ENCODE measurements at places on chromosomes 3 and 15.

GRCh38 chr15:47932951-47933641, 187.7 kb upstream of the SLC24A5 start:
- DNase-seq = no peak

DNA sequence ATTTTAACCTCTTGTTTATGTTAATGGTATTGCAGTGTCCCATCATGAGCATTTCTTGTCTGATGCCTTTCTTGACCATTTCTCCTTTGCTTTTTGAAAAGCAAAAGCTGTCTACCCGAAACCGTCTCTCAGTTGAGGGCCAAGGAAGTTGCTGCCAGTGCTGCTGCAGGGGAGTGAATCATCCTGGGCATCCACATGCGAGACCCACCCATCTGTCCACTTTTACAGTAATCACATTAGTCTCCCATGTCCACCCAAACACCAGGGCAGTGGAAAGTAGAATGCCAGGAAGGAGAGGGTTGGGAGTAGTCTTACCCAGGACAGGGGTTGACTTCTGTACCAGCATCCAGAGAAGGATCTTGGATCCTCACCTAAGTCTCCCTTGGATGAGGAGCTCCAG, 48.6 kb upstream of the TEX264 start:
- no peak for DNase-seq

GRCh38 chr3:26237036-26237682, 385.4 kb upstream of the LRRC3B start:
- DNase-seq = no peak

- no peak for DNase-seq
Measured at GRCh38 chr15:85559530-85559929, 179.1 kb downstream of the AKAP13 start.

DNA sequence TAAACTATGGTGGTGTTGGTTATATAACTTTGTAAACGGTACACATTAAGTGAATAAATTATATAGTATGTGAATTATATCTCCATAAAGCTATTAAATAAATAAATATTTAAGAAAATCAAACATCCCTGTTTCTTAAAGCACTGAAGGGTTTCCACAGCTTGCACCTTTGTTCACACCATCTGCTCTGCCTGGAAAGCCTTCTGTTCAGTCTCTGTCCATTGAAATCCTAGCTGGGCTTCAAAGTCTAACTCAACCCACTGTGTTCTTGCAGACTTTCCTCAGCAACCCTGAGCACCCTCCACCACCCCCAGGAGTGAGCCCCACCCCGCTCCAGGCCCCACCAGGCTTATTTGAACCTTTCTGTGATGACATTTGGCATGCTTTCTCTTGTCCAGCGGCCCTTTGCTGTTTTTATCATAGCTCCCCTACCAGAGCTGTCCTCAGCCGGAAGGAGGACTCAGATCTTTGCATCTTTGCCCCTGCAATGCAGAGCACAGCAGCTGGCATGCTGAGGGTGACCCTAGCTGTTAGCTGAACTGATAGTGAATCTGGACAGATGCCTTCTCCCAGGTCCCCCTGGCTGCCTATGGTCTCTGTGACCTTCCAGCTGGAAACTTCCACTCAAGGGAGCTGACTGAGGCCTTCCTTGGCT, 105.2 kb downstream of the DAPK2 start:
- DNase-seq = peak; percentile 48

DNA sequence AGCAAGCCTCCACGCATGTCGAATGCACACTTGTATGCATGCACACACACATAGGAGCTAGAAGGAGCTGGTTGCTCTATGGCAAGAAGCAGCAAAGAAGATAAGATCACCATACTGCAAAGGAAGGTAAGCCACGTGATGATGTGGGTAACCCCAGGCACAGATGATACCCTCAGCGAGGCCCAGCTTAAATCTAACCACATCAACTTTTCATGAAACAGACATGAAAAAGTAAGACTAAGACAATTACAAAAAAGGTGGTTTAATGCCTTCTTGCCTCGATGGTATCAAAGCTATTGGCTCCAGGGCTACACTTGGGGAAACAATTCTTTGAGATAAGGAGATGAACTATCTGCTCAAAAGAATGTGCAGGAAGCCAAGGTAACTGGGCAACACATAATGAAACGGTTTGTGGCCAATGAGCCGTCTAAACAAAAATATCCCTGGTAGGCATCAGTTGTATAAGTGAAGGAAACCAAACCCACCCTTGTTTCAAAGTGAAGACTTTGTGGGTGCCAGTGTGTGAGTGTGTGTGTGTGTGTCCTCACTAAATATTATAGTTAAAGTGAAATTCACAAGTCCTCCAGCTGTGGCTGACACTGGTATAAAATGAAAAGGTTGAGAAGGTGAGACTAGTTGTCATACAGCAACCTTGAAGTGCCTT, 365.7 kb upstream of the ICE2 start:
- DNase-seq = no peak

GRCh38 chr3:4977853-4978203, 1.4 kb upstream of the BHLHE40 start:
- DNase-seq = no peak

GRCh38 chr3:187836823-187837770, 91.8 kb upstream of the BCL6 start:
- no peak for DNase-seq

- DNase-seq = no peak
Measured at GRCh38 chr3:27613846-27614500, 108.2 kb downstream of the EOMES start.

DNA sequence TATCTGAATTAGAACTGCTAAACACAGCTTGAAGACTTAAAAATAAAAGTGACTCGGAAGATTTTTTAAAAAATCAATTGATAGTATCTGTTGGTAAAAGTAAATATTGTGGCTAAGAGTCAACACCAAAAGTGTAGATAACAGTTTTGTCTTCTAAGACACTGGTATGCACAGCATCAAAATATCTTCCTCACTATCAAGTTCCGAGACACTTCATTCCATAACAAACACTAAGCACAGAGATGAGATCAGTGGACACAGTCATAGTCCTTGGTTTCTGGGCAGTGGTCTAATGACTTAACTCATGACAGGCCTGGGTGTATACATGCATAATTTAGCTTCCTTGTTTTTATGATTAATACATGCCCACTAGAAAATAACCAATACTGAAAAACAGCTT, 63.2 kb downstream of the PXYLP1 start:
- DNase-seq = no peak

- no peak for DNase-seq
Measured at GRCh38 chr15:47568030-47568429, 149.3 kb upstream of the SEMA6D start.

- DNase-seq = peak; percentile 34
Measured at GRCh38 chr15:88580532-88580931, 34.1 kb upstream of the DET1 start.

- no peak for DNase-seq
Measured at GRCh38 chr15:90564051-90564450, 34.3 kb downstream of the CRTC3 start.

- DNase-seq = no peak
Measured at GRCh38 chr3:13167829-13168228, 94.6 kb upstream of the IQSEC1 start.

GRCh38 chr3:156455839-156456238, 99.1 kb downstream of the SSR3 start:
- no peak for DNase-seq

- DNase-seq = no peak
Measured at GRCh38 chr15:74592222-74592621, 23.4 kb upstream of the CLK3 start.

DNA sequence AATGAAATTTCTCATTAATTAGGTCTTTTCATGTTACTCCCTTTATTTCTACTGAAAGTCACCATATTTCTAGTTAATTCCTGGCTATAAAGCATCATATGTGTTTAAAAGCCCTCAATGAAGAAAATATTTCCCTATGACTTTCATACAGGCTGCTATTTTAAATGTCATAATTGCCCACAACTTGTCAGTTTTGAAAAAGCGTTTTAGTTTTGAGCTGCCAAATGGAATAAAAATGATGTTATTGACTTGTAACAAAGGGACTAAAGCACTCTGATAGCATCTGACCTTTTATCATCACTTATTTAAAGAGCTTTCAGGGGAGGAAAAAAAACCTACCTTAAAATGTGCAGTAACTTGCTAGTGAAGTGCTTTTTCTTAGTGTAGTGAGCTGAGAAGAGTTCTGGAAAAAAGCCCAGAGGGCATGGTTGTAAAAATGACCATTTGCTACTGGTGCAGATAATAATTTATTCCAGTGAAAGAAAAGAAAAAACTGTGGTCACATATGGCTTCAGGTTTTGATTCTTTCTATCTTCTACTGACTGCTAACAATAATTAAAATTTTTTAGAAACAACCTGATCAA, 877.2 kb downstream of the CADM2 start:
- DNase-seq = no peak

GRCh38 chr3:127590282-127590592, 296 bp downstream of the TPRA1 start:
- DNase-seq = peak; percentile 84

- no peak for DNase-seq
Measured at GRCh38 chr15:67512140-67512539, 8.8 kb upstream of the C15orf61 start.

DNA sequence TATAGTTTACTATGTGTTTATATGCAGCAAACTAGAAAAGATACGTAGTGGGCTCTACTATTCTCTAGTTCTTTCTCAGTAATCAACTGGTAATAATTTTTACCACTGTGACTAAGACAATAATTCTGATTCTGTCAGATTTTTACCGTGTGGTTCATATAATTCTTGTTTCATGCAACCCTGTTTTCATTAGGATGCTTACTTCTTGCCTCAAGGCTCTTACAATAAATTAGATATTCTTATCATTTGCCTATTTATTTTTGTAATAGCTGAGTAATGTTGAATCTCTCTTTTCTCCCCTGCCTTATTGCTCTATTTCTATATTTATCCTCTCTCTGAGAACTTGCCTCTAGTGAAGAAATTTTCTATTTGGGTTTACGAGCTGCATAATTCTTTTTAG, 524.7 kb downstream of the NAALADL2 start:
- no peak for DNase-seq

GRCh38 chr3:49844464-49845183, 11.7 kb downstream of the TRAIP start:
- DNase-seq = no peak

GRCh38 chr3:89332793-89333192, 225.4 kb downstream of the EPHA3 start:
- DNase-seq = no peak

GRCh38 chr3:45940781-45941365, 2.4 kb upstream of the CXCR6 start:
- DNase-seq = no peak

DNA sequence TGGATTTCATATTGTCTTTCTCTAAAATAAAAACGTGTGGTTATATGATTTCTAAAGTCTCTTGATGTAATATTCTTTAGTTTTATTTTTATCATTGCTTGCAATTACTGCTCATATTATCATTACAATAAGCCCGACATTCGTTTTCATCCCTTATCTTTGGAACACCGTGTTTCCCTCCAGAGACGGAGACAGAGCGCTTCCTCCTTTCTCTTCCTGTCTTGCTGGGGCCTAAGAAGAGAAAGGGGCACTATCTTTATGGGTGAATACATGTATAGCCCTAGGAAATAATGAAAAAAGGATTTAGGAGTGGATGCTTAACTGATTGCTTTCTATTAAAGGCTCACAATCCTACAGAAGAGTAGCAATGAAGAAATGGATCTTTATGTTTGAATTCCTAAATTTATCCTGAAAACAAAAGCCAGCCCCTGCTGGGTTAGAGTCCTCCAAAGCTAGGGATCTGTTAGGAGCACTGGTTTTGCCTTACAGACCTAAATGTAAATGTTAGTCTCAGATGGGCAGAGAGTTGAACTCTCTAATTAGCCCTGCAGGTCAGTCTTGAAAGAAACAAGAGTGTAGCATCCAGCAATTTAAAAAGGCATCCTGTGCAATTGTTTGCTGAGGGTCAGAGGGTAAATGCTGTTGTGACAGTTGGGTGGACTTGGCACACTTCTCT, 145.1 kb downstream of the TP63 start:
- DNase-seq = no peak

DNA sequence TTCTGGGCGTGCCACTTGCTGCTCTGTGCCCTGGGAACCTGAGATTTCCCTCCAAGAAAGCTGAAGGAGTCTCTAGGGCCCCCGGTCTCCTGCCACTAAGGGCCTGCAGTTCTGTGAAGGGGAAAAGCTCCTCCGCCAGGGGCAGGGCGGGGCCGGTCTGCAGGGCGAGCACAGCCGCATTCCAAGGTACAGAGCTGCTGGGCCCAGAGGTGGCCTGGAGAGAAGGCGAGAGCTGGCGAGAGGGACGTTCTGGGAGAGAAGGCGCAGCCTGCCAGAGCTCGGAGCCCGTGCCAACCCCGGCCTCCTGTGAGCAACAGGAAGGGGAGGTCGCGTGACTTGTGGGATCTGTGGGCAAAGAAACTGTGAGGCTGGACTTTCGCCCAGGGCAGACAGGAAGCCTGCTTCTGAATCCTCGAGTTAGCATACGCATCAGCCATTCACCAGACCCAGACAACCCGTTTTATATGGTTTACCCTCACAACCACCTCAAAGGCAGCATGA, 500.4 kb downstream of the SHQ1 start:
- no peak for DNase-seq

DNA sequence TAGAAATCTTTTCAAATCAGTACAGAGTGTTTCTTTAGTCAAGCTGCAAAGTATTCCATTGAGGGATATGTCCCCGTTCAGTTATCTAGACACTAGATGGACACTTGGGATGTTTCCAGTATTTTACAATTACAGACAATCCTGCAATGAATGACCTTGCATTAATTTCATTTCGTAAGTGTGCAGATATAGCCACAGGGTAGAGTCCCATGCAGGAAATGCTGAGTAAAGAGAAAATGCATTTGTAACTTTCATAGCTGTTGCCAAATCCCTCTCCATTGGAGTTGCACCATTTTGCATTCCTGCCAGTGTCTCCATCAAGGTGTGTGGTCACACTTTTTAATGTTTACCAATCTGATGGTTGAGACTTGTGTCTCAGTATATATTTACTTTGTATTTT, 92.5 kb downstream of the LIPC start:
- DNase-seq = no peak

DNA sequence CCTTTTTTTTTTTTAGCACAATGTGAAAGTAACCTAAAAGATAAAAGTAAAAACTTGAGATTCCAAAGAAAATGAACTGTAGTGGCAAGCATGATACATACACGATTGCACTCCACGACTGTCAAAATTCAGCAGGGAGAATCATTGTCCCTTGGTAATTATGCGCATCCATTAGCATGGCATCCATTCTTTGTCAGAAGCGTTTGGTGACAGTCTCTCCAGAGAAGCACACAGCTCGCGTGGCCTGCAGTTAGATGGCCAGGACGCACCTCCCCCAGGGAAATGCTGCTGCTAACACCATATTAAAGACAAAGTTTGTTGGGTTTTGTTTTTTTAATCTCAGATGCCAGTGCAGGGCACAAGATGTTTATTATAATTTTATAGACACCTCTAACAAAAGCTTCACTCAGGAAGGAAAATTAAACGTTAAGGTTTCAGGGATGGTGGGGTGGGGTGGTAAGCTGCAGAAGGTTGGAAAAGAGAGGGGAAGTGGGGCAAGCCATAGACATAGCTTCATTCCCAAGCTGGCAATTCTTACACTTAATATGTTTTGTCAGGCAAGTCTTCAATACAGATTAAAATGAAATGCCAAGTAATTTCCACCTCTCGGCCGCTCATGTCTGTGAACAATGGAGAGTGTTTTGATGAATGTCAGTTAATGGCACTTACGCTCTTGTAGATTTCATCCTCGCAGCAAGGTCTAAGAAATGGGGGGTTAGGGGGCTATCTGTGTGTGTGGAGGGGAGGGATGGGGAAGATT, 142.8 kb upstream of the TOPAZ1 start:
- no peak for DNase-seq

- no peak for DNase-seq
Measured at GRCh38 chr15:95884276-95884675, 446.2 kb upstream of the NR2F2 start.

All from SK-N-SH (cell line).